ENCODE measurements at places on chromosomes 6 and 20. TPM values are rescaled to one million over a fixed set of nuclear protein-coding genes. Genes with fewer than 3 reads are reported as not detected.

GRCh38 chr20:41308290-41308711 is 9.2 kb downstream of the ZHX3 start:
- DNase-seq, result no peak

DNA sequence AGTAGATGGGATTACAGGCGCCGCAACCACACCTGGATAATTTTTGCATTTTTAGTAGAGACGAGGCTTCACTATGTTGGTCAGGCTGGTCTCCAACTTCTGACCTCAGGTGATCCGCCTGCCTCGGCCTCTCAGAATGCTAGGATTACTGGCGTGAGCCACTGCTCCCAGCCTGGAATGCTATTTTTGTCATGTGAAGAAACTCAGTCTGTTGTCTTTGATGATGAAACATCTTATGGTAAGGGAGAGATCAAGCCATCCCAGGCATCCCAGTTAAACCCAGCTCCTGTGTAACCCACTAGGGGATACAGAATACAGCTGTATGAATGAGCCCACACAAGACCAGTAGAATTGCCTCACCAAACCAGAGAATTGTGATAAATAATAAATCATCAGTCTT is 83.6 kb upstream of the RBM24 start:
- DNase-seq, result no peak

DNA sequence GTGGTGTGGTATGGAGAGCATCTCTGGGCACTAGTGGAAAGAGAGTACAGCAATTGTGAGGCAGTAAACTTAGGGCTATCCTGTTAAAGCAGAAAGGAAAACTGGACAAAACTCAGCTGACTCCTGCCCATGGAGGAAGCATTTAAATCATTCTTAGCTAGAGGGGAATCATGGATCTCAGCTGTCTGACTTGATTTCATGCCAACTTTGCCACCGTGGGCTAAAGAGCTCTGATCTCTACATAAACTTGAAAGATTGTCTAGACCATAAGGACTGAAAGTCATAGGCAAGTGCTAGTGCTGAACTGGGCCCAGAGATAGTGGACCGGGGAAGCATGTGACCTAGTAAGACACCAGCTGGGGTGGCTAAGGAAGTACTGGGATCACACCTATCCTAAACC is 651.8 kb downstream of the COL12A1 start:
- no peak for DNase-seq

Gene TAPBP
- 143 TPM for total RNA-seq

Gene FAM209A
- 0.77 TPM for total RNA-seq

Gene FYN
- 304 TPM for total RNA-seq

DNA sequence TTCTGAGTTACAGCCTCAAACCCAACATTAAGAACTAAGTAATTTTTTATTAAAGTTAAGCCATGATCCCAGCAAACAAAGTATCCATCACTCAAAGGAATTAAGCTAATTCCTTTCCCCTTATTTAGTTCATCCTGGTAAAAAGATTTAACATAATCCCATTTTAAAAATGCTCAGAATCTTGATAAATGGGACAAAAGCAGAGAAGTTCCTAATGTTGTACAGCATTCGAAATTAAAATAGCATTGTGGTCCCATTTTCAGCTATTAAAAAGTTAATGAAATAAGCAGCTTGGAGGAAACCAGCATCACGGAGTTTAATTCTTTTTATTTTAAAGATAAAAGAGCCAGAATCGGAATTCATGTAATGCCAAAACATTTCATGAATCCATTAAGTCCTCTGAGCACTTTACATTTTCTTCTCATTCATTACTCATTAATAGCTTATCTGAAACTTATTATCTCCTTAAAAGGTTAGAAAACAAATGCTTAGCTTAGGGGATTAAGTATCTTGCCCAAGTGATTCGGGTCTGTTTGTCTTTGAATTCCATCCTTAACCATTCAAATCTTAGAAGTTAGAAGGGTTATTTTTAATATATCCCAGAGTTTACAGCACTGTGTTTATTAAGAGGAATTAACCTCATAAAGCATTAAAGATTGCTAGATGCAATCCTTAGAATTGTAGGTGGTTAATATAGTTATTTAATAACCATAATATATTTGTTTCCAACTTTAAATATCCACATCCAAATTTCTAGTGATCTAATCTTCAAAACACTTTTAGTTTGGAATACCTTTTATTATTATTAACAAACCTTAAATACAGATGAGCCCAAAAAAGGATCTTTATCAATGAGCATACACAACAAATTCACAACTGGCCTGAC is 11.2 kb downstream of the RBM39 start:
- no peak for DNase-seq

GRCh38 chr6:150005761-150006651 is 19.3 kb downstream of the RAET1L start:
- DNase-seq, result no peak

Gene VSTM2L
- total RNA-seq, result 0.30 TPM

DNA sequence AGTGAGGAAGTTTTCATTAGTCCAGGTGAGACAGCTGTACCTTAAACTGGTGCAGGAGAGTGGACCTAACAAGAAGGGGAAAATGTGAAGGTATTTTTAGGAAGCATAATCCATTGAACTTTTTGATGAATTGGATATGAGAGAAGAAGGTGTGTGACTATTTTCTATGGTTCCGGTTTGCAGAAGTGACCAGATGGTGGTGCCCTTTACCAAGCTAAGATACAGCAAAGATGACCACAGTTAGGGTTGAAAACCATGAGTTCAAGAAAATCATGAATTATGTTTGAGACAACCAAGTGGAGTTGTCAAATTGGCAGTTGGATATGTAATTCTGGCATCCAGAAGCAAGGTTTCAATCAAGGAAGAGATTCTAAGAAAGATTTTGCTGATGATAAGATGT is 61.9 kb upstream of the NRSN1 start:
- DNase-seq, result no peak

Gene SLC35A1
- total RNA-seq, result 1.5 TPM

Gene PSORS1C1
- total RNA-seq, result 3.2 TPM

DNA sequence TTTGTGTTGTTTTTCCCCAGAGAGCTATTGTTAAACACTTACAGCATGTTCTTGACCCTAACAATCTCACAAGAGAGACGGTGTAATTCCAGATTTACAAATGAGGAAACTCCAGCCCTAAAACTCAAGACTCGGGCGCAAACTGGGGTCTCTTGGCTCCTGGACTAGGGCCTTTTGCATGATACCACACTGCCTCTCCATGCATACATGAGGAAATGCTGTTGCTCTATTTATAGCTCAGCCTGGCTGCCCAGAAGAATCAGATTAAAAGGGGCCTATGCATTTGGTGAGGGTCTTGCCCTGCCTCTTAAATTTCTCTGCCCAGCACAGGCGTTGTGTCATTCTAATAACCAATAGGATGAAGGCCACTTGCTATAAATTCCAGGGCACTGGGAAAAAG is 30.5 kb upstream of the SNRPB2 start:
- no peak for DNase-seq

DNA sequence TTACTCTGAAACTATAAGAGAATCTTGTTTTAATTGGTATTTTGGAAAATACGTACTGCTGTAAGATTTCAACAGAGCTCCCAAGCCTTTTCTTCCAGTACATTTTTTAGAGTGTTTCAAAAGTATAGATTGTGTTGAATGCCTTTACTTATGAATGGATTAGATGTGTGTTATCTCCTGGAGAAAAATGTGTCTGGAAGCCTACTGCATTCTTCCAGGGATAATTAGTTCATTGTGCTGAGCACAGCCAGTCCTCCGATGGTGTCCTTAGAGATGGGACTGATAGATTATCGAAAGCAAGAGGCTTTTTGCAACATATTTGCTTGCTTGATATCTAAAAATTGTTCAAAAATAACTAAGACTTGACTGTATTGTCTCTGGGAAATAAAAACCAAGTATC is 114.2 kb downstream of the PLEKHG1 start:
- no peak for DNase-seq

- no peak for DNase-seq
Measured at GRCh38 chr20:40714109-40714508, 25.1 kb upstream of the MAFB start.

- DNase-seq, result no peak
Measured at GRCh38 chr6:90401933-90402830, 105.5 kb upstream of the BACH2 start.

Gene SLC22A7
- not detected for total RNA-seq

- no peak for DNase-seq
Measured at GRCh38 chr6:166737261-166737660, 110.2 kb upstream of the RPS6KA2 start.

- no peak for DNase-seq
Measured at GRCh38 chr20:36528176-36528874, 13.0 kb upstream of the MYL9 start.

GRCh38 chr6:149130090-149130489 is 187.4 kb upstream of the TAB2 start:
- DNase-seq, result no peak

- DNase-seq, result no peak
Measured at GRCh38 chr6:30820193-30820592, 64.1 kb upstream of the DDR1 start.

- DNase-seq, result no peak
Measured at GRCh38 chr6:141123497-141123896, 1009.2 kb upstream of the GJE1 start.
